ENCODE measurements at places on chromosomes 6 and 20. TPM values are rescaled to one million over a fixed set of nuclear protein-coding genes. Genes with fewer than 3 reads are reported as not detected.

Gene CYP39A1
- not detected for total RNA-seq

Gene MMS22L
- 62.0 TPM for total RNA-seq

Gene LSM2
- 92.5 TPM for total RNA-seq

GRCh38 chr6:149842331-149842730, 21.8 kb downstream of the LRP11 start:
- H3K4me3 ChIP-seq, result no peak overlapping the region
- H3K27me3 ChIP-seq, result no peaks in the 10 kb centered on the region
- H3K36me3 ChIP-seq, result no peaks in the 10 kb centered on the region
- no peak overlapping the region for H3K27ac ChIP-seq
- no peaks in the 10 kb centered on the region for H3K4me1 ChIP-seq

- H3K4me3 ChIP-seq, result no peak overlapping the region
- H3K36me3 ChIP-seq, result peaks cover 98% of the 10 kb centered on the region
- no peaks in the 10 kb centered on the region for H3K27me3 ChIP-seq
Observed at GRCh38 chr20:57402206-57403125, 11.3 kb downstream of the RBM38 start.

DNA sequence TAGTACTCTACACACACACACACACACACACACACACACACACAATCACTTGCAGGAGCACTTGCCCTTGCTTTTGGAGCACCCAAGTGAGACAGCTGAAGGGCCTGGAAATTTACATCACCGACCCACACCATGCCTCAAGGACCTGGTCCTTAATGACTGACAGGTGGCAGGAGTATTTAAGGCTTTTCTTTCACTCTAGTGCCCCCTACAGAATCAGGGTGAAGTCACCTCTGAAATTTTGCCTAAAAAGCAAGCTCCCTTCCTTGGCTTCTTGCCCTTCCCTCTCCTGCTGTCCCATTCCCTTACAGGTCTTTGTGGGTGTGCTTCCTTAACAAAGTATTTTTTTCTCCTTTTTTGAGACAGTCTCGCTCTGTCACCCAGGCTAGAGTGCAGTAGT, 353.5 kb upstream of the IRAK1BP1 start:
- no peak overlapping the region for H3K27ac ChIP-seq
- no peak overlapping the region for H3K4me3 ChIP-seq
- H3K4me1 ChIP-seq, result no peaks in the 10 kb centered on the region
- H3K36me3 ChIP-seq, result no peaks in the 10 kb centered on the region
- ATAC-seq, result no peak

- ATAC-seq, result no peak
- H3K27me3 ChIP-seq, result no peaks in the 10 kb centered on the region
- no peak overlapping the region for H3K4me3 ChIP-seq
- H3K27ac ChIP-seq, result no peak overlapping the region
Observed at GRCh38 chr6:54877713-54878317, 31.2 kb downstream of the FAM83B start.
